ENCODE measurements at places on chromosomes 13 and 19.
A peak's percentile ranks its signal among the peaks of the same experiment; 100 is the strongest.

DNA sequence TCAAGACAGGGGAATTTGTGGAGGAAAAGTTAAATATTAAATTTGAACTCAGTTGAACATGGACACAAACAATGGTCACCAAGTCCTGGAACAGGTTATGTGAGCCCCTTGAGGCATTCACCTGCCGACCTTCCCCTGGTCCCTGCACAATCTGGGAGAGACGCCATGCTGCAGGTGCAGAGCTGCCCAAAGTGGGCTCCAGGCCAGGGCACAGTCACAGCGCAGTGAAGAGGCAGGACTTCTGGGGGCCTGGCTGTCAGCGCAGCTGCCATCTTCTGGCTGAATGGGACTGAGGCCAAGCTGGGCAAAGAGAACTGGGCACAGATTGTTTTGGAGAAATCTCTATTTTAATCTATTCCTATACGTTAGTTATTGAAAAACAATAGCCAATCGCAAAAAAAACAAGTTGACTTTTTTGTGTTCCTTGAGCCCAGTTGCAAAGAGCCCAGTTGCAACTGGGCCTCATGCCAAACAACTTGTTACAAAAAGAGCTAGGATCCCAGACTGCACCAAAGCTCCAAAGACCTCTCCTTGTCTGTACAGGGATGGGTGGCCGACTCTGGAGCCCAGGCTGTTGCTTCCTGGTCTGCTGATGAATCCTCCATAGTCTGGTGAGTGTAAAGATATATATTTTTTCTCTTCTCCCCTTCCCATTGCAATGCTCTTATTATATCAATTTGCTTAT lies 1.2 kb upstream of the ZNF626 start:
- DNase-seq: no peak

DNA sequence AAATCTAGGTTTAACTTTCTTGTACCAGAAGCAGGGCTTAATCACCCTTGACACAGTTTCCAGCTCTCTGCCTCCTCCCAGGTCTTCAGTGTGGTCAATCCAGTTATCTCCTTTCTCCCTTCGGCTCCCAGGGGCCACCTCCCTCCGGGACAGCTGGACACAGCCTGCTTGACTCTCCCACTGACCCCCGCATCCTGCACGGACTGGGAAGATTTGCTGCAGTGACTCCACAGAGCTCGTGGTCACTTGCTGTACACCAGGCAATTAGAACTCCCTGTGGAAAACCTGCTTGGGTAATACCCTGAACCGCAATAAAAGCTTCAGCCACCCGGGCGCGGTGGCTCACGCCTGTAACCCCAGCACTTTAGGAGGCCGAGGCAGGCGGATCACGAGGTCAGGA lies 116.5 kb downstream of the NUFIP1 start:
- no peak for DNase-seq

GRCh38 chr13:37453246-37453645 lies 145.3 kb downstream of the POSTN start:
- no peak for DNase-seq

DNA sequence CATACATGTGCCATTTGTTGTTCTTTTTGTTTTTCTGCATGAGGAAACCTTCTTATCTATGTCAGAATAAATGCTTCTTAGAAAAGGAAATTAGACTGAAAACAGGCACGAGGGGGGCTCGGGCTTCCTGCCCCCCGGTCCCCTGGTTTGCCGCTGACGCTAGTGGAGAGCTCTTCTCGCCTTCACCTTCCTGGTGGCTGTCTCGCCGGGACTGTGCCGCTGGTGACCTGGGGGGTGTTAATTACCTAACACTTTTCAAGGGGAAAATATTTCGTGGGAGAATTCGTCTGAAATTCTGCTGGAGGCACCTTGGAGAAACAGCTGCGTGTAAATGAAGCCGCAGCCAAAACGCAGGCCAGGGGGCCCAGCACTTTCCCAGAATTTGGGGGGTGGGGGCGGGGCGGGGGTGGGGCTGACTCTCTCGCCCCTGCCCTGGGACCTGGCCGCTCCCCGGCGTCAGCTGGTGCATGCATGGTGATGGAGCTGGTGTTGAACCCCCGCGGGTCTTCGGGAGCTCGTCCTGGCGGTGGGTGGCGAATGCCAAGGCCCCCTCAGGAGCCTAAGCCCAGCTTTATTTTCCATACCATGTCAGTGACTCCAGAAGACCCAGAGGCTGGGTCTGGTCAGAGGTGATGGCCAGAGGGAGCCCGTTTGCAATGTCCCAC lies 58.3 kb upstream of the MCF2L start:
- no peak for DNase-seq

DNA sequence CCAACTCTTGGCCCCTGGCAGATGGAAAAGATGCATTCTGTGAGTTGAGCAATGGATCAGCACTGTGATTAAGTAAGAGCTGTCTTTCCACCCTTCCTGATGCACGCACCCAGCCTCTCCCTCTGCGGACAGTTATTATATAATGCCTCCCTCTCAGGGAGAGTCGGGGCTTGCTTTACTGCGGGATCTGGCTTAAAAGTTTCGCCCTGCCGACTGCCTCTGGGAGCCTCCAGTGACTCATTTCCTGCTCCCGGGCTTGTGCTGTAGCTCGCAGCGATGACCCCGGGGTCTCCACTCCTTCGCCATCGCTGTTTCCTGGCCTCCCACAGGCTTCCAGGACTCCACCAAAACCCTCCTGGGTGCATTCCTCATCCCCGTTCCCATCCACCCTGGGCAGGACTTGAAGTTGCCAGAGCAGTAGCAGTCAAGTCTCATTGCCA lies 107.4 kb upstream of the SLC7A1 start:
- peak; percentile 92 for DNase-seq

DNA sequence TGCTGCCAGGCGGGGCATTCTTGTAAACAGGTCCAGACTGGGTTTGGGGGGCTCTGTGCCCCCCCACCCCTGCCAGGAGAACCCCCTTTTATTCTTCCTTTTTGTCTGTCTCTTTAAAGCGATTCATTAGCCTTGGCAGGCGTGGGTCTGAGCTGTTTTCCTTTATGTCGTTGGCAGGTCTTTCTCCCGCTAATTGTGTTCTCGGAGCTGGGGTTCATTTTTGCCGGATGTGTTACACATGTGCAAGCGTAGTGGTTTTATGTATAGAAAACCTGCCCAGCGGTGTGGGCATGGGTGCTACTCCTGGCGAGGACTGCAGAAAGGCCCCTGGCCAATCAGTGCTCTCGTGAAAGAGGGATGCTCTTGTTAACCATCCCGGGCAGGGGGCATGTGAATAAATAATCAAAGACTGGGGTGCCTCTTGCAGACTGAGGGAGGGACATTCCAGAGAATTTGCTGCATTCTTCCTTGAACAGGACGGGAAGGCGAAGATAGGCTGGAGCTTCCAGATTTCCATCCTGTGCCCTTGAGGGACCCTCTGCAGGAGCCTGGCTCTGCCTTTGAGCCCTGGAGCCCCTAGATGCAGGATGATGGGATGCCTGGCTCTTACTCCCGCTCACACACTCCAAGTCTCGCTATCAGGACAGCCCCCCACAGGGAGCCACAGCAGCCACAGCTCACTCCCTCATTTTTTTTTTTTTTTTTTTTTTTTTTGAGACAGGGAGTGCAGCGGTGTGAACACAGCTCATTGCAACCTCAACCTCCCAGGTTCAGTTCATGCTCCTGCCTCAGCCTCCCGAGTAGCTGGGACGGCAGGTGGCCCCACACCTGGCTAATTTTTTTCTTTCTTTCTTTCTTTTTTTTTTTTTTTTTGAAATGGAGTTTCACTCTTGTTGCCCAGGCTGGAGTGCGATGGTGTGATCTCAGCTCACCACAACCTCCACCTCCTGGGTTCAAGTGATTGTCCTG lies 14.1 kb downstream of the CARM1 start:
- no peak for DNase-seq

DNA sequence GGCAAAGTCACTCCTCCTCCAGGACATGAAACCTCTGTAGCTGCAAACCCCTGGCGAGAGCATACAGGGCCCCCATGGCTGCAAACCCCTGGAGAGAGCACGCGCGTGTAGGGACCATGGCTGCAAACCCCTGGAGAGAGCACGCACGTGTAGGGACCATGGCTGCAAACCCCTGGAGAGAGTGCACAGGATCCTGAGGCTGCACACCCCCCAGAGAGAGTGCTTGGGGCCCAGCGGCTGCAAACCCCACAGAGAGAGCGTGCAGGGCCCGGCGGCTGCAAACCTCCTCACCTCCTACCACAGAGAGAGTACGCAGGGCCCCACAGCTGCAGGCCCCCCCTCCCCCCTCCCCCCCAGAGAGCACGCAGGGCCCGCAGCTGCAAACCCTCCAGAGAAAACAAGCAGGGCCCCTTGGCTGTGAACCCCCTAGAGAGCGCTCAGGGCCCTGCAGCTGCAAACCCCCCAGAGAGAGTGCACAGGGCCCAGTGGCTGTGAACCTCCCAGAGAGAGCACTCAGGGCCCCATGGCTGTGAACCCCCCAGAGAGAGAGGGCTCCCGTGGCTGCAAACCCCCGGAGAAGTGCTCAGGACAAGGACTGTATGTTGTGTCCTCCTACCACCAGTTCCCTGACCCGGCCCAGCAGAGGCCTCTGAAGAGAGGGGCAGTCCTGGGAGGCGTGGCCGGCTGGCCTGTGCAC lies 7.3 kb downstream of the ADPRHL1 start:
- no peak for DNase-seq

Data from AG08395 (cell line).